HEK293T (cell line): ENCODE measurements at places on chromosomes 2 and 18.

GRCh38 chr2:218694405-218695145 is 16.1 kb upstream of the TTLL4 start:
- no peak for DNase-seq

DNA sequence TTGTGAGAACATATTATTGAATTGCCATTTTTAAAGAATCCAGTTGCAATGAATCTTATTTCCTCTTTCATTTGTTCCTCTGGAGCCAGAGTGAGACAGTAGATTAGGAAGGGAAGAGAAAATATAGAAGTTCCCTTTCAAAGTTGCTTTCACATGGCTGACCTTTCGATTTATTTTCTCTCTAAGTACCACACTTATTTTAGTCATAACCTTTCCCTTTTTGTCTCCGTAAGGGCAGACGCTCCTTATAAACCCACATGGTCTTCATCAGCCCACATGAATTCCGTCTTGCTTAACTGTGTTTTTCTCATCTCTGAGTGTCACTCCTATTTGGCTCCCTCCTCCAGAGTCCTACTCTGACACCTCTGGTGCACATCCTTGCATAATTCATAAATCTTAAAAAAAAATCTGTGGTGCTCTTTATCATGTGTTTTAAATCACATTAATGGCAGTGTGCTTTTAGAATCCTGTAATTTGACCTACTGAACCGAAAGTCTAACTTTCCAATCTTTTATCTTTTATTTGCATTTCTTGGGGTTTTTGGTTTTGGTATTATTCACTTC is 38.5 kb upstream of the ZNF396 start:
- no peak for DNase-seq

- DNase-seq: no peak
These were observed 180.8 kb upstream of the RAB6C start for GRCh38 chr2:129798626-129799025.

- DNase-seq: no peak
These were observed 122.5 kb downstream of the ARHGAP15 start for GRCh38 chr2:143251681-143252080.

DNA sequence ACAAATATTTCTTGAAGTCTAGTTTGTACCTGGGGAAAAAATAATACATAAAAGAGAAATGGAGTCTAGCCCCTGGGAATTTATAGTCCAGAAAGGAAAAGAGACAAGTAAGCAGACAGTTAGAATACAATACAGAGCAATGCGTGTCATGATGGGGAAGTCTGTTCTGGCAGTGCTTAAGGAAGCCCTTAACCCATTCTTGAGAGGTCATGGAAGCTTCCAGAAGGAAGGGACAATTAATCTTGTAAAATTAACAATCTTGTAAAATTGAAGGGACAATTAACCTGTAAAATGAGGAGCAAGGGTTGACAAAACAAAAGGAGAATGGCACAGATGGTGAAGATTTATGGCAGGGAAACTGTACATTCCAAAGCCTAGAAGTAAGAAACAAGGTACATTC is 66.7 kb downstream of the METTL4 start:
- DNase-seq: no peak

- no peak for DNase-seq
These were observed 72.7 kb downstream of the PTPN2 start for GRCh38 chr18:12811191-12811950.

- DNase-seq: no peak
These were observed 43.6 kb downstream of the TSPYL6 start for GRCh38 chr2:54212456-54212855.

DNA sequence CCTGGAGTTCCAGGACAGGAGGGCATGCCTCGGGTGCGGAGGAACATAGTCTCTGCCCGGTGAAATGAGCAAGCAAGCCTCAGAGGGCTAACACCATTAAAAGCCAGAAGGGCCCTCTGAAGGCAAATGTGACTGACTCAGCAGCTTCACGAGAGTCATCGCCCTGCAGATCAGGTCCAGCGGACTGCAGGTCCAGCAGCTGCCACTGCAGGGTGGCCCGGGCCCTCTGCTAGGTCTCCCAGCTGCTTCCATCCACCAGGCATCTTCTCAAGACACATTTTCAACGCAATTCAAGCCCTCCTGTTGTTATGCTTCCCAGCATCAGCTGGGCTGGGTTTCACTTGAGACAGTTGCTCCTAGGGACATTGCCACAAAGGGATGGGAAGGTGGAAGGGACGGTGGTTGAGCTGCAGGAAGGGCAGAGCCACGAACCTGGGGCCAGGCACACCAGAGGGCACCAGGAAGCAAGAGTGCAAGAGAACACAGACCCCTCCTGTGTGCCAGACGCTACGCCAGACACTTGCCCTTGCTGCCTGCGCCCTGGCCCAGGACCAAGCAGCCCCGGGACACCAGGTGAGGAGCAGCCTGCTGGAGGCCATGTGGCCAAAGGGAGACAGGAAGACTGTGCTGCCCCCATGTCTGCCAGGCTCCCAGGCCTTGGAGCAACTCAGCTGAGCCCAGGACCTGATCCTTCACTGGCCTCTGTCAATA is 173.0 kb downstream of the HDAC4 start:
- no peak for DNase-seq

DNA sequence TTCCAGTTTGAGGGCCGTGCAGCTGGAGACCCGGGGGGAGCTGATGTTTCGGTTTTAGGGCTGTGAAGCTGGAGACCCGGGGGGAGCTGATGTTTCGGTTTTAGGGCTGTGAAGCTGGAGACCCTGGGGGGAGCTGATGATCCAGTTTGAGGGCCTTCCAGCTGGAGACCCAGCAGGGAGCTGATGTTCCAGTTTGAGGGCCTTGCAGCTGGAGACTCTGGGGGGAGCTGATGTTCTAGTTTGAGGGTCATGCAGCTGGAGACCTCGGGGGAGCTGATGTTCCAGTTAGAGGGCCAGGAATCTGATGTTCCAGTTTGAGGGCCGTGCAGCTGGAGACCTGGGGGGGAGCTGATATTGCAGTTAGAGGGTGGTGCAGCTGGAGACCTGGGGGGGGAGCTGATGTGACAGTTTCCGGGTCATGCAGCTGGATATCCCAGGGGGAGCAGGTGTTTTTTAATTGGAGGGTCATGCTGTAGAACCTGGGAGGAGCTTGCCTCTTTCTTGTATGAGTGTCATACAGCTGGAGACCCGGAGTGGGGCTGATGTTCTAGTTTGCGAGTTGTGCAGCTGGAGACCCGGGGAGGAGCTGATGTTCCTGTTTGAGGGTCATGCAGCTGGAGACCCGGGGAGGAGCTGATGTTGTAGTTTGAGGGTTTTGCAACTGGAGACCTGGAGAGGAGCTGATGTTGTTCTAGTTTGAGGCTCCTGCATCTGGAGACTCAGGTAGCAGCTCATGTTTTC is 153.2 kb downstream of the RTP5 start:
- no peak for DNase-seq
